ENCODE measurements at places on chromosomes 16 and 17. TPM values are rescaled to one million over a fixed set of nuclear protein-coding genes. Genes with fewer than 3 reads are reported as not detected.
A peak's percentile ranks its signal among the peaks of the same experiment; 100 is the strongest.

DNA sequence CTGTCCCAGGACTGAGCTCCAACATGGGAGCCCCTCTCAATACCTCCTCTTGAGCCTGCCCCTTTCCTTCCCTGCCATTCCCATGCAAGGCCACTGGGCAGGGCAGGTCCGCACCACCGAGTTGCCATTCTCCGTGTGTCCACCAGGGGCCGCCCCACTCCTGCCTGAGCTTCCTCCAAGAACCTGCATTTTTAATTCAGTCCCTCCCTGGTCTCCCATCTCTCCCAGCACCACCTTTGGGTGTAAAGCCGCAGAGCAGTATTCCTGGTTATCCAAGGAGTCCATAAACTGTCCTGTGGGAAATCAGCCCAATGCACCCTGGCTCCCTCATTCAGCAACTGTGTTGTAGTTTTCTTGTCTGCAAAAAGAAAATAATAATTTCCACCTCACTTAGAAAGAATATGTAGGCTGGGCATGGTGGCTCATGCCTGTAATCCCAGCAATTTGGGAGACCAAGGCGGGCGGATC is 15.9 kb upstream of the ANKRD40CL start:
- DNase-seq, result peak; percentile 84

DNA sequence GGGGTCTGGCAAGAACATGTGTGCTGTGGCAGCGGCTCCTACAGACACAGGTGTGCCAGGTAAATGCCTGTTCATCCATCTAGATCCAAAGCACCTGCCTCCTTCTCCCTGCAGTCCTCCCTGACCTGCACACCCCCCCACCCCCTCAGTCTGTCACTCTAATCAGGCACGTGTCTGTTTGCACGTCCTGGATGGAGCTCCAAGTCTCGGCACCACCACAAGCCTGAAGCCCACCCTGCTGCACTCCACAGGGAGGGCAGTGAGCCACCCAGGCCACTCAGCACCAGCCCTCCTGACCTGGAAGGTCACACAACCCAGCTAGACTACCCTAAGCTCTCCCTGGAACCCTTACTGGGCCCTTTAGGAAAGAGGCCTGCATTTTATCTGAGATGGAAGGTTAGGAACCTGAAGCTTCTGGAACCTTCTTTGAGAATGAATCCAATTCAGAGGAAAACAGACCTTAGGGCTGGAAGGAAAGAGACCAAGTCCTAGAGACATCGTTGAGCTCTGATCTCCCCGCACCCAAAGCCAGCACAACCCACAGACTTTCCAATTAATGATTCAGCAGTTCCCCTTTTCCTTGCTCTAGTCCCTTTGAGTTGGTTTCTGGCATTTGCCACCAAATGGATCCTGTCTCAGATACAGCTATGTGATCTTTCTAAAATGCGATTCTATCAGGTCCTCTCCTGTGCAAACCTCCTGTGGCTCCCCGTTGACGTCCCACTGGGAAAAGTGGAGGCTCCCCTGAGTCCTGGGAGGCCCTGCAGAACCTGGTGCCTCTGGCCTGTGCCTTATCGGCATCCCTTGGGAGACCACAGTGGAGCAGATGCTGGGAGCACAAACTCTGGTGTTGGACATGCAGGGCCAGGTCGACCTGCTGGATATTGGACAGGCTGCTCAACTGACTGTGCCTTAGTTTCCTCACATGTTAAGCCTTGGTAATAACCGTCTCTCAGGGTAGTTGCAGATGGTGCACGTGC is 67.9 kb downstream of the PRMT7 start:
- no peak for DNase-seq

UBE2O gene
- 11.1 TPM for total RNA-seq

- peak; percentile 44 for DNase-seq
Observed at GRCh38 chr16:89368604-89369249, 121.6 kb downstream of the ANKRD11 start.

DNA sequence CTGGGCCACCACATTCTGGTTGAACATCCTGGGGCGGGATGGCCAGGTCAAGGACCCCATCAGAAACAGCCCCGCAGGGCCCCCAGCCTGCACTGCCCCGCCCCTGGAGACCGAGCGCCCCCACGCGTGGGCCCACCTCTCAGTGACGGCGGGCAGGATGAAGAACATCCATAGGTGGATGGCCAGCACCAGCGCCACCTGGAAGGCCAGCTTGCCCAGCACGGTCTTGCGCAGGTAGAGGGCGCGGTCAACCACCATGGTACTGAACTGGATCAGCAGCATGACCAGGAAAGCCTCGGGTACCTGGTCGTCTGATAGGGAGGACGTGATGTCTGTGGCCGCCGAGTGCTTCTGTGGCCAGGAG is 13.6 kb downstream of the CTU2 start:
- no peak for DNase-seq

NTN3 gene
- total RNA-seq, result 3.4 TPM

Measured in muscle of leg (tissue), 16 donors.